Germinal center (tissue), 1 donor: ENCODE measurements at places on chromosomes 1 and 21.

GRCh38 chr1:48841966-48842365 is 65.3 kb upstream of the BEND5 start:
- DNase-seq = no peak

DNA sequence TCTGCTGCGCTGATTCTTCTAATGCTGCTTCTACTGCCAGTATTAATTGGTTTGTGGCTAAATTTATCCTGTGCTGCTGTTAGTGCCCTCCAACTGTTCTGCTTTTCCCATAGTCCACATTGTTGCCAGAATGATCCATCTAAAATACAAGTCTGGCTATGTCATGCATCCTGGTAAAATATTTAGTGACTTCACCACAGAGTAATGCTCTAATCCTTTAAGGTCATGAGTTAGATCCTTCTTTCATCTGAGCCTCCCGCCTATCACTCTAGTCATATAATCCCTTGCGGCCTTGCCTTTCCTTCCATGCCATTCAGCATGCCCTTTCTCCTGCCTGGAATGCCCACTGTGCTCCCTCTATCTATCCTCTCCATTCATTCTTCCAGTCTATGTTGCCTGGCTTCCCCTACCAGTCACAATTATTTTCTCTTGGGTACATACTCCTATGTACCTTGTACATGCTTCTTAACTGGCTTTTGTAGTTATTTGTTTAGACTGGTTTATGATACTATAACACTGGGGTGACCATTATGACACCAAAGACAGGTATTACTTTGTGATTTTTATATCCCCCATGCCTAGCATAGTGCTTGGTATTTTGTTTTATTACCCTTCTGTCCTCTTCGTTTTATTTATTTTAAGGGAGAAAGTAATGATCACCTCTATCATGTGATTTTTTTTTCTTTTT is 144.0 kb downstream of the MAGI3 start:
- no peak for DNase-seq

DNA sequence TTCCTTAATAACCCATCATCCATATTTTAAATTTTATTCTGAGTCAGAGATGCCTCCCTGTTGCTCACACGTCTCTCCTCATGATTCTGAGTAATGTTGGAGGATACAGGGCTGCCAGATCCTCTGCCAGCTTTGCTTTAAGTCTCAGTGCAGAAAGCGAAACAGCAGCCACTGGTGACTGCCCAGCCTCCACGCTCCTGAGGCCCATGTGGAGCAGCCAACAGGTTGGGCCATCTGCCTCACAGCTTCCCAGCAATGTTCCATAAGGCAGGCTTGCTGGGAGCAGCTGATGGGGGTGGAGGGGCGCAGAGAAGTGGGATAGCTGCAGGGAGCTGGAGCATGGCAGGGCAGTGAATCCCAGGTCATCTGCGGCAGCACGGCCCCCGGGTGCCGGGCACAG is 104.2 kb downstream of the IGSF21 start:
- DNase-seq = no peak

DNA sequence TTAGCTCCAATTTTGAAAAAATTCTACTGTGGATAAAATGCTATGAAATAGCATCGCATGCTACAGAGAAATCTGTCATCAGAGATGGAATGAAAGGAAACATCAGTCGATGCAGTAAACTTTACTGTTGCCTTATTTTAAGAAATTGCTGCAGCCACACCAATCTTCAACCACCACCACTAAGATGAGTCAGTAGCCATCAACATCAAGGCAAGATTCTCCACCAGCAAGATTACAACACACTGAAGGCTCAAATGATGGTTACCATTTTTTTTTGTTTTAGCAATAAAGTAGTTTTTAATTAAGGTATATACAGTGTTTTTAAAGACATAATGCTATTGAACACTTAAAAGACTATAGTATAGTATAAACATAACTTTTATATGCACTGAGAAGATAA is 95.6 kb upstream of the JUN start:
- DNase-seq = no peak

- DNase-seq = no peak
Measured at GRCh38 chr1:43324810-43325209, 12.8 kb upstream of the MPL start.

DNA sequence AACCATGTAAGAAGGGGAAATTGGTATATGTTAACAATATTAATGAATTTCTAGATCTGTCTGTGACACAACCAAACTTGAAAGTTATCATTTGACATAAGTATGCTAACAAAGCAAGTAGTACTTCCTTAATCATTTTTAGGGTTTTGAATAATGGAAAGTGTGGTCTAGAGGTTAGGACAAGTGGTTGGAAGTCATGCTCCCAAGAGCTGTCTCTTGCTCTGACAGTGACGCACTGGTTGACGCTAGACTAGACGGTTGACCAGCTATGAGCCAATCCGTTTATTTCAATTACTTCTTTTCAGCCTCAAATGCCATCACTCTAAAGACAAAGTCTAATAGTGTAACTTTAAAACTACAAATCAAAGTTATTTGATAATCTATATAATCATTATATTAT is 20.7 kb upstream of the RGS1 start:
- no peak for DNase-seq

- no peak for DNase-seq
Measured at GRCh38 chr1:155083865-155084721, 5.5 kb downstream of the EFNA3 start.

- DNase-seq = no peak
Measured at GRCh38 chr1:94702442-94702815, 117.7 kb upstream of the SLC44A3 start.

GRCh38 chr21:45136927-45137611 is 62.7 kb downstream of the ADARB1 start:
- DNase-seq = peak; percentile 78

DNA sequence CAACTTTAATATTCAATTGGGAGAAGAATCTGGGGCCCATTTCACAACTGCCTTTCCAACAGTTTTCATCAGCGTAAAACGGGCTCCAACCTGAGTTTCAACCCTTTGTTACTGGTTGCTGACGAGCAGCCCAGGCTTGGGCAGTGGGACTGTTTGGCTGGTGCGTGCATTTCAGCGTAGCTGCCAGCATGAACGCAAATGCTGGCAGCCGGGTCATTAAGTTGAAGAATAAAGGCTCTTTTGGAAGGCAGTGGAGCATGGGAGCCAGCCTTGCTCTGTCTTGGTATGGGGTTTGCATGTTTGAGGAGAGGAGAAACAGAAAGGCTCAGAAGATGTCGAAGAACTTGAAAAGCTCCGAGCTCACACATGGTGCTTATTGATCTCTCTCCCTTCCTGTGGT is 40.7 kb downstream of the WDR3 start:
- no peak for DNase-seq

DNA sequence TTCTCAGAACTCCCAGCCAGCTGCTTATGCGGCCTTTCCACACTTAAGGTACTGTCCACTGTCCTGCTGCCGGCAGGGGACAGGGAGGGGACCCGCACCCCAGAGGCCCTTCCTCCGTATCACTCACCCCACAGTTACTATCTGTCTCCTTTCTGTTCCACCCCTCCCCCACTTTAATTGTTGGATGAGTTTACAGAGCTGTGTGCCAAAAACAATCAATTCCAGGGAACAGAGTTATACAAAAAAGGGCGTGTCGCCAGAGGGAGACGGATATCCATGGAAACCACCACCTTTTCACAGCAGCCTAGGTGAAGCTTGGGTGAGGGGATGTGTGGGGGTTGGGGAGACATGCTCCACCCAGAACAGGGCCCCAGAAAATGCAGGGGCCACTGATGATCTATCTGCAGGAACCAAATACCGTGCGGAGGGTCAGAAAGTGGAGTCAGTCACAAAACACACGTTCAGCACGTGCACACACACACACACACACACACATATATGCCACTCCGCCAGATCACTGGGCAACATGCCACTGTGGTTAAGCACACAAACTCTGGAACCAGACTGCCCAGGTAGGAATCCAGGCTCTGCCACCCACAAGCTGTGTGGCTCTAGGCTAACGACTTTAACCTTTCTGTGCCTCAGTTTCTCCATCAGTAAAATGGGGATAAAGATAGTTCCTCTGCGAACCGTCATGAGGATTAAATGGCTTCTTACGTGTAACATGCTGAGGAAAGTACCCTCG is 30.5 kb downstream of the CASZ1 start:
- no peak for DNase-seq

DNA sequence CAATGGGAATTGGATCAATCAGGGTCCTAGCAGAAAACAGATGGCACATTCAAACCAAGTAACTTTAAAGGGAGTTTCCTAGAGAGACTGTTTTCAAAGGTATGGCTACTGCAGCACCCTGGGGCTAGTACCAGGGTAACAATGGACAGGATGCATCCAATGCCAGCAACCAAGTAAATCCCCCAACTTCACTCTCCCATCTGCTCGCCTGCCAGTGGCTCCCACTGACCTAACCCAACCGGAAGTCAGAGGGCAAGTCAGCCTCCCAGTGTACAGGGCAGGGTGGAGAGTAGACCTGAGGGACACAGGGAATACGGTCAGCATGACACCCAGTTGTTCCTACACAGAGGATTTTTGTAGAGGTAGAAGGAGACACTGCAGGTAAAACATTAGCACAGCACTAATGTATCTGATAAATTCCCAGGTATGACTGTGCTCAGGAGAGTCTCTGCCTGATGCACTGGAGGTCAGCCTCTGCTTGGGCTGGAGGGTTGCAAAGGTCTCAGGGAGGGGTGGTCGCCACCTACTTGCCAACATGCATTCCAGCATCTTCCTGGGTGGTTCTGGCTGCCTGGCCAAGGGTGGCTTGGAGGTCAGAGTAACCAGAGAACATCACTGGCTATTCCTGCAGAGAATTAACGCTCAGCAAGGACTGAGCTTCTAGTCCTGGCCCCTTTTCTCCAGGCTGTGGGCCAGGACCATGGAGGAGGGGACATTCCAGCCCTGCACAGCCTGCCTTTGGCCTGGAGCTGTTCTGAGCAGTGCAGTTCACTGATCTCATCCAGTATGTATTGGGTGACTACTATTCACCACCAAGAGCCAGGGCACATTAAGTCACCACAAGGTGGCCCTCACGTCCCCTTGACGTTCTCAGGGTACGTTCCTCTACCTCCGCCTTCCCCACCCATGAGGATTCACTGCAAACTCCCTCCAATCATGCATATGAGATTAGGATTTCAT is 5.1 kb upstream of the GJA4 start:
- DNase-seq = no peak

DNA sequence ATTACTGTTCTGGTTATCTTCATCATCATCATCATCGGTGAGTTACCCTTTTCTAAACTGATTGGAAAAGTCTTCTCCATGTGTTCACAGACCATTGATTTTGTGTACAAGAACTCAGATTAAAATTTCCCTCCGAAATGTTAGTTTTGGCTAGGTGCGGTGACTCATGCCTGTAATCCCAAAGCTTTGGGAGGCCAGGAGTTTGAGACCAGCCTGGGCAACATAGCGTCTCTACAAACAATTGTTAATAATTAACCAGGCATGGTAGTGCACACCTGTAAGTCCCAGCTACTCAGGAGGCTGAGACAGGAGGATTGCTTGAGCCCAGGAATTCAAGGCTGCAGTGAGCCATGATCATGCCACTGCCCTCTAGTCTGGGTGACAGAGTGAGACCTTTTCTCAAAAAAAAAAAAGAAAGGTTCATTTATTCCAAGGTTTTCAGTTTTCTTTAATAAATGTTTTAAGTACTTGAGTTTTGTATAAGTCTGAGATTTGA is 5.9 kb upstream of the PER3 start:
- DNase-seq = no peak

- no peak for DNase-seq
Measured at GRCh38 chr1:164895026-164895912, 336.3 kb downstream of the PBX1 start.

DNA sequence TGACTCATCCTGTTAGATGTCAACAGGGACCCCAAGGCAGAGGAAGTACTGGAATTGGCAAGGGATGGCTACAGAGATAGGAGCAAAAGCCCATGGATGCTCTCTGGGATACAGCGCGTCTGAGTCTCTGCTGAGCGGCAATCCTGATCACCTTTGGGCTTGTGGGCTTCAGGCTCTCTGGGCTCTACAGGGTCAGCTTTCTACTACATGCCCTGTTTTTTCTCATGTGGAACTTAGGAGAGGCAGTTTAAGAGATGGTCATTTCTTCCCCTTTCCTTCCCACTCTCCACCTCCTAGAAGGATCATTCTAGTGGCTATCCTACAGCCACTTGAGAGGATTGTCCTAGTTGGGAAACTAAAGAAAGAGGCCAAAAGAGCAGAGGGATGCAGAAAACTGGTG is 1.3 kb downstream of the LINGO4 start:
- no peak for DNase-seq

- DNase-seq = peak; percentile 38
Measured at GRCh38 chr1:115469703-115470476, 131.8 kb upstream of the NGF start.

- no peak for DNase-seq
Measured at GRCh38 chr1:116764906-116765862, 11.0 kb downstream of the CD2 start.

DNA sequence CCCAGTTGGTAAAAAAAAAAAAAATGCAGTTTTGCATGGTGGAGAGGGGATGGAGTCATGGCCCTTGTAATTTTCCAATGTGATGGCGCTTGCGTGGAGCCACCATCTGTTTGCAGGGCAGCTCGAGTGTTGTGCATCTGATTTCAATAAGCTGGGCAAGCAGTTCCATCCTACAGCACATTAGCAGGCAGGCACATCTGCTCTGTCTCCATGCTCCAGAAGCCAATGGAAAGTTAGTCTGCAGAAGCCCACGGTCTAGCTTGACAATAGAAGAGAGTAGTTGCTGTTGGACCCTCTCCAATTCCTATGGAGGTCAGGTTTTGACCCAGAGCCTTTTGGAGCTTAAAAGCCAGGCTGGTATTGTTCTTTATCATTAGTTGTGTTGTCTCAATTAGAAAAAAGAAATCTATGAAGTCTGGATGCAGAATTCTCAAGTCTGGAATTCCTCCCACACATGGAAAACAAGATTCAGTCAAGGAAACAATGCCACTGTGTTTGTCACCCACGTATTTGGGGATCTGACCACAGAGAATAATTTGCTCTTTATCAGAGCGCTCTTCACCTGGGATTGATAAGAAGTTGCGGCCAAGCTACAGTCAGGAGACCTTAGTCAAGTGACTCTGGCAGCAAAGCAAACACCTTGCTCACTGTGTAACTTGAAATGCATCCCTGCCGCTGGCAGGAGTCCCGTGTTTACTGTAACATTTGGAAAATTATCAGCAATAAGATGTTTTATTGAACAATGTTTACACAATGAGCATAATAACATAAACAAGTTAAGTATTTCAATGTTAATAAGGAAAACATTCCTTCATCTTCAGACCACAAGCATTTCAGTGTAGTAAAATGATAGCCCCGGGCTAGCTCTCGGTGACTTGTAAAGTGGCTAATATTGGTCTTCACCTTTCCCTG is 20.7 kb downstream of the NGF start:
- no peak for DNase-seq

DNA sequence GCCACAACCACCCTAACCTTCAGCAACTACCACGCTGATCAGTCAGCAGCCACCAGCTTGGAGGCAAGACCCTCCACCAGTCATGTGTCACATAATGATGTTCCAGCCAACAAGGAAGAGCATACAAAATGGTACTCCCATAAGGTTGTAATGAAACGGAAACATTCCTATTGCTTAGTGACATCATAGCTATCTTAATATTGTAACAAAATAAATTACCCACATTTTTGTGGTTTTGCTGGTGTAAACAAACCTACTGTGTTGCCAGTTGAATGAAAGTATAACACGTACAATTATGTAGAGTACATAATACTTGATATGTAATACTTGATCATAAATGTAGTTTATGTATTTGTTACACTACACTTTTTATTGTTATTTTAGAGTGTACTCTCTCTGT is 1363.2 kb upstream of the ADGRL4 start:
- DNase-seq = no peak
